Cardiac atrium fibroblast (primary cell): ENCODE measurements at places on chromosomes 13 and 19. TPM values are rescaled to one million over a fixed set of nuclear protein-coding genes. Genes with fewer than 3 reads are reported as not detected.

Gene BEST2
- not detected in 2 replicates for total RNA-seq

Gene PRODH2
- not detected in 2 replicates for total RNA-seq

Gene GRIK5
- not detected in 2 replicates for total RNA-seq

Gene ZBTB32
- not detected in 2 replicates for total RNA-seq

Gene PRR20A
- not detected in 2 replicates for total RNA-seq

Gene WASF3
- total RNA-seq: 13.4 and 27.1 TPM in 2 replicates

Gene CGB1
- not detected in 2 replicates for total RNA-seq

Gene CIRBP
- total RNA-seq: 317 and 409 TPM in 2 replicates

Gene MYH14
- total RNA-seq: 0.49 TPM in 1 of 2 replicates, not detected in the other

Gene TINCR
- total RNA-seq: under 0.01 TPM in 1 of 2 replicates, not detected in the other
